ENCODE measurements at places on chromosomes 7 and 10.
A peak's percentile ranks its signal among the peaks of the same experiment; 100 is the strongest.

DNA sequence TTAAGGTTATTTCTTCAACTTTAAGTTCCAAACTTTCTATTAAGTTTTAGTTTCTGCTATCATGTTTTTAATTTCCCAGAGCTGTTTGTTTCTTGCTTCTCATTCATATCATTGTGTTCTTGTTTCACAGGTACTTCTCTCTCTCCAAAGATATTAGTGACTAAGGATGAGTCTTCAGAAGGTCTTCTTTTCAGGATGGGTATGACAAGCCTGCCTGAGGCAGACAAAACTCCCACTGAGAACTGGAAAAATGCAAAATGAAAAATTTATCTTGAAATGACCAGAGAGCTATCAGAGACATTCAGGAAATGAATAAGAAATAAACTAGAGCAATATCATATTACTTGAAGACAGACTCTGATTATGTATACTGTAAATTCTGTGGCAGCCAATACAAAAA is 110.8 kb upstream of the EGFR start:
- DNase-seq = no peak
- H3K4me1 ChIP-seq = no peaks in the 10 kb centered on the region
- H3K4me3 ChIP-seq = no peak overlapping the region
- no peaks in the 10 kb centered on the region for H3K36me3 ChIP-seq
- H3K27me3 ChIP-seq = no peaks in the 10 kb centered on the region
- H3K27ac ChIP-seq = no peak overlapping the region

DNA sequence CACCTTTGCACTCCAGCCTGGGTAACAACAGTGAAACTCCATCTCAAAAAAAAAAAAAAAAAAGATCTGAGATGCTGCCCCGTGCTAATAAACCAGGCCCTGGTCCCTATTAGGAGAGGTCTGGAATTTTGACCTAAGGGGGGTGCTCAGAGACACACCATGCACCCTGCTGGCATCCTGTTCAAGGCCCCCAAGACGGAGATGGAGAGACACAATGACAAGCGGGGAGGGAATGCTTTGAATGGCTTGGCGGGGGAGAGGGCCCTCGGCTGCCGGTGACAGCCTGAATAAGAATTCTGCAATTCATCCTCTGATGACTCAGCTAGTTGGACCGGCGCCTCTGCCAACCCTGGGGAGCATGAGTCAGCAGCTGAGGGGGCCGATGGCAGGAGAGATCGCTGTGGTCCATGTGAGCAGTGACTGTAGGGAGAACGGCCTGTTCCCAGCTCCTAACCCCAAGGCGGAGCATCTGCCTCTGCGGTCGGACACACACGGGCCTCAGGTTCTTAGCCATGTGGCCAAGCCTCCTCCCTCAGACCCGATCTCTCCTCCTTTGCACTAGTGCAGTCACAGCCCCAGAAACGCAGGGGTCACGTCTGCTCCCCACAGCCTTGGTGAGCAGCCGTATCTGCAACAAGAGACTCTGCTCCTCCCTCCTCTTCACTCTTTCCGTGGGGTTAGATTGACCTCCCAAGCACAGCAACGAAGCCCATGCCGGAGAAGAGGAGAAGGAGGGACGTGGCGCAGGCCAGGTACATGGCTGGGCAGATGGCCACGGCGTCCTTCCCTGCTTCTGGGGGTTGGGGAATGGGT is 14.9 kb downstream of the TRIM56 start:
- no peak overlapping the region for H3K27ac ChIP-seq
- H3K4me1 ChIP-seq = no peaks in the 10 kb centered on the region
- DNase-seq = peak; percentile 81
- H3K4me3 ChIP-seq = no peak overlapping the region
- no peaks in the 10 kb centered on the region for H3K36me3 ChIP-seq
- H3K27me3 ChIP-seq = no peaks in the 10 kb centered on the region

DNA sequence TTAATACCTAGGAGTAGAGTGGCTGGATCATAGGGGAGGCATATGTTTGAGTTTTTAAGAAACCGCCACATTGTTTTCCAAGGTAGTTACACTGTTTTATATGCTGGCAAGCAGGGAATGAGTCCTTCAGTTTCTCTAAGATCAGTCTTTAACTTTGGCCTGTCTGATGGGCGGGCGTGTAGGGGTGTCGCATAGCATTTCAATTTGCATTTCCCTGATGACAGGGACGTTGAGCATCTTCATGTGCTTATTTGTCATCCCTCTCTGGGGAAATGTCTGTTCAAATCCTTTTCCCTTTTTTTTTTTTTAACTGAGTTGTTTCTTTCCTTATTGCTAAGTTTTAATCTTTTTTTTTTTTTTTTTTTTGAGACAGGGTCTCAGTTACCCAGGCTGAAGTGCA is 9.8 kb downstream of the MTG1 start:
- H3K4me1 ChIP-seq = no peaks in the 10 kb centered on the region
- H3K27me3 ChIP-seq = no peaks in the 10 kb centered on the region
- no peak overlapping the region for H3K27ac ChIP-seq
- H3K4me3 ChIP-seq = no peak overlapping the region
- peaks cover 8% of the 10 kb centered on the region for H3K36me3 ChIP-seq
- DNase-seq = no peak

DNA sequence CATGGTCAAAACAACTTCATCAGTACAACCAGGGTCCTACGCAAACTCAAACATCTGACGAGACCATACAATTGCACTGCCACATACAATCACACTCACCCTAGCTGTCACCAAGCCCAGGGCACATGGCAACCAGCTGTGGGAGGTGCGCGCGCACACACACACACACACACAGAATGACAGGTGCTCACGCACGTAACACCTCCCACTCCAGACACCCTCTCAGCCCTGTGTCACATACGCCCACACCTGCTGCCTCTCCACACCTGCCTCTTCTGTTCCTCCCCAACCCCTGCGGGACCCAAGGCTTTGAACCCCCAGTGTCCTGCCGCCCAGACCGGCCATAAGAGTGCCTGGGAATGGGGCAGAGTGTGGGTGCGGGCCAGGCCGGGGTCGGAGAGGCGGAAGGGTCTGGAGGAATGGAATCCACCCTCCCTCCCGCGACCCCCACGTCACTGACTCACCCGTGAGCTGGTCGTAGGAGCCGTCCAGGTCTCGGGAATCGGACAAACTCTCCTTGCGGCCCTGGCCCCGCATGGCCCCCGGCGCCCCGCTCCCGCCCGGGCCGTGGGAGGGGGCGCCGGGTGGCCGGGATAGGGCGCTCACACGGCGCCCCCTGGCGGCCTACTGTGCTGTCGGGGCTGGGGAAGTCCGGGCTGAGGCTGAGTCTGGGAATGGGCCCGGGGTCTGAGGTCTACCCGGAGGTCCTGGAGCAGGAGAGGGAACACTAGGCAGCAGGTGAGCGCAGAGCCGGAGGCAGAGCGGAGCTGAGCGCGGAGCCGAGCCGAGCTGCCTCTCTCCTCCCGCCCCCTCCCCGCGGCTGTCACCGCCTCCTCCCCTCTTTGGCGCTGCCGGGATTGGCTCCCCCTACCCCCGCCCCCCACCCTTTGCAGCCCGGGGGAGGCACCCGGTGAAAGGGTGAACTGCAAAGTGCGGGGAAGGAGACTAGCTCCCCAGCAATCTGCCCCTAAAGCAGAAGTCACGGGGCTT is at the start of gene KCNIP2:
Gene KCNIP2 (minus strand): TSS at position 769 of the 990 bp plus-strand sequence. CDS start 232 bp downstream, at position 537.
- H3K27me3 ChIP-seq = no peaks in the 10 kb centered on the region
- H3K36me3 ChIP-seq = no peaks in the 10 kb centered on the region
- no peak within 1 kb of the TSS for H3K4me3 ChIP-seq
- DNase-seq = no peak

- no peak overlapping the region for H3K4me3 ChIP-seq
- H3K27ac ChIP-seq = no peak overlapping the region
- H3K36me3 ChIP-seq = no peaks in the 10 kb centered on the region
- no peaks in the 10 kb centered on the region for H3K27me3 ChIP-seq
- H3K4me1 ChIP-seq = peaks cover 12% of the 10 kb centered on the region
- DNase-seq = no peak
Measured at GRCh38 chr10:102457591-102458150, 6.3 kb upstream of the C10orf95 start.

- H3K36me3 ChIP-seq = no peaks in the 10 kb centered on the region
- no peak overlapping the region for H3K27ac ChIP-seq
- H3K4me1 ChIP-seq = no peaks in the 10 kb centered on the region
- no peak overlapping the region for H3K4me3 ChIP-seq
- no peaks in the 10 kb centered on the region for H3K27me3 ChIP-seq
Measured at GRCh38 chr10:7507887-7508726, 97.3 kb upstream of the SFMBT2 start.

GRCh38 chr10:101189461-101190401 is 39.5 kb downstream of the LBX1 start:
- no peak for DNase-seq
- no peaks in the 10 kb centered on the region for H3K36me3 ChIP-seq
- no peaks in the 10 kb centered on the region for H3K27me3 ChIP-seq
- H3K27ac ChIP-seq = no peak overlapping the region

DNA sequence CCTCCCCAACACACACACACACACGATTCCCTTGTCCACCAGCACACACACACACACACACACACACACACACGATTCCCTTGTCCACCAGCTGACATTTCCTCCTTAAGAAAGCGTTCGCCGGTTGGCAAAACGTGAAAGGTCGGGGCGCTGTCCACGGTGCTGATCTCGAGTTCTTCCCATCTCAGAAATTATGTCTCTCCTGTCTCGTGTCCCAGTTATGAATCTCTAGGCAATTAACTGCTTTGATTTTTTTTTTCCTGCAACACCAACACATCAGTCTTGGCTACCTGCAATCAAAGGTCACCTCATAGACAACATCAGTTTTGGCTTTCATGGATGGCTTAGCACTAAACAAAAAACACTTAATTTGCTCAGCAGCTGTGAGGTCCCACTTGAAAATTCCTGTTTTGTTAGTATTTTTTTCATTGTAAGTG is 1.9 kb downstream of the INA start:
- peaks cover 49% of the 10 kb centered on the region for H3K27me3 ChIP-seq
- H3K4me1 ChIP-seq = no peaks in the 10 kb centered on the region
- no peak overlapping the region for H3K27ac ChIP-seq

All from colonic mucosa (tissue), 4 donors.